Osteoblast (primary cell): ENCODE measurements at places on chromosomes 4 and X.

DNA sequence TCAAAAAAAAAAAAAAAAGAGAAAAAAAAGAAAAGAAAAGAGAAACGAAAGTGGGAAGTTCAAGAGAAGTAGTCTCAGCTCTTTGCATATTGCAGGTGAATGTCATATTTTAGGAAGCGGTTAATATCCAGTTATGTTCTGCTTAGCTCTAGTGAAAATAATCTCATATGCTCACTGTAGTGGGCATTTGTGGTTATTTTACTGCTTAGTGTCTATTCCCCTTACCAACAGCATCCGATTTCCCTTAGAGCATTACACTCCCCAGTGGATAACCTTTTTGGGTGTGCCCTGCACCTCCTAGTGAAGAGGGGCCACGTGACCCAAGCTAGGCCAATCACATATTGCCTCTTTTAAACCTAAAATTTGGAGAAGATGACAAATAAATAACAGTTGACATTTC, 111.2 kb upstream of the ZNF827 start:
- no peak overlapping the region for H3K4me3 ChIP-seq
- H3K27me3 ChIP-seq: no peaks in the 10 kb centered on the region
- peaks cover 37% of the 10 kb centered on the region for H3K4me1 ChIP-seq
- no peaks in the 10 kb centered on the region for H3K36me3 ChIP-seq

GRCh38 chrX:79336869-79337815, 30.0 kb downstream of the ITM2A start:
- no peak overlapping the region for H3K27ac ChIP-seq
- no peak for DNase-seq
- no peaks in the 10 kb centered on the region for H3K27me3 ChIP-seq

GRCh38 chrX:39907964-39908661, 189.6 kb downstream of the BCOR start:
- H3K4me1 ChIP-seq: peaks cover 37% of the 10 kb centered on the region
- DNase-seq: peak; percentile 95
- H3K36me3 ChIP-seq: no peaks in the 10 kb centered on the region
- peaks cover 4% of the 10 kb centered on the region for H3K27me3 ChIP-seq

DNA sequence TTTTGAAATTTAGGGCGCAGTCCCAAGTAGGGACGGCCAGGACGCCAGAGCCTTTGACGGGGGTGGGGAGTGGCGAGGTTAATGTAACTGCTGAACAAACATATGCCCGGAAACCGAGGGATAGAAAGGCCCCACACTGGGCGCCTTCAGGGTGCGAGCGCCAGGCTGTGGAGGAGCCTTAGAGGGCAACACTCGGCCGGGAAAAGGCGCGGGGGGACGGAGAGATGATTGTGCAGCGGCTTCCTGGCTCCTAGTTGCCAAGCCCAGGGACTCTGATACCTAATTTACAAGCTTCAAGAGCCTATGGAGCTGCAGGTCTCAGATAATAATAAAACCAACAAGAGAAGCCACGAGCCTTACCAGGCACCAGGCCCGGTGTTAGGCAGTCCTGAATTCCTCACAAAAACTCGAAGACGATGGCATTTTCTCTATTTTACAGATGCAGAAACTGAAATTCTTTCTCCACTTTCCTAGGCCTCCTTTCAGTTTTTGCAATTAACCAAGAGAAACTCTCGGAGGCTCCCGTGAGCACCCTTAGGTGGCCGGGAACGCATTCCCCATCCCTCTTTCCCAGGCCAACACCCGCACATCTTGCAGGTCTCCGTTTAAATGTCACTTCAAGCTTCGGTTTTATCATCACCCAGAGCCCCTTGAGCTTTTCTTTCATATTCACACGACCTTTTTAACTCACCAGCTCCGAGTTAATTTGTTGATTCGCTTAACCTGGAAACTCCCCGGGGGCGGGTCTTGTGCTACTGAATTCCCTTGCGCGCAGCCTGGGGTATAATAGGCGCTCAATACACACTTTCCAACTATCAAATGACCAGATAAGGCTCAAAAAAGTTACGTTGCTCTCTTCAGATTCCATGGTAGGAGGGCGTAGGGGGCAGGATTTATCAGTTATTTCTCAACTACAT, 6.4 kb upstream of the GSX2 start:
- no peak for DNase-seq
- H3K27ac ChIP-seq: no peak overlapping the region
- no peak overlapping the region for H3K4me3 ChIP-seq
- no peaks in the 10 kb centered on the region for H3K36me3 ChIP-seq
- H3K4me1 ChIP-seq: peaks cover 10% of the 10 kb centered on the region
- H3K27me3 ChIP-seq: peaks cover 35% of the 10 kb centered on the region

DNA sequence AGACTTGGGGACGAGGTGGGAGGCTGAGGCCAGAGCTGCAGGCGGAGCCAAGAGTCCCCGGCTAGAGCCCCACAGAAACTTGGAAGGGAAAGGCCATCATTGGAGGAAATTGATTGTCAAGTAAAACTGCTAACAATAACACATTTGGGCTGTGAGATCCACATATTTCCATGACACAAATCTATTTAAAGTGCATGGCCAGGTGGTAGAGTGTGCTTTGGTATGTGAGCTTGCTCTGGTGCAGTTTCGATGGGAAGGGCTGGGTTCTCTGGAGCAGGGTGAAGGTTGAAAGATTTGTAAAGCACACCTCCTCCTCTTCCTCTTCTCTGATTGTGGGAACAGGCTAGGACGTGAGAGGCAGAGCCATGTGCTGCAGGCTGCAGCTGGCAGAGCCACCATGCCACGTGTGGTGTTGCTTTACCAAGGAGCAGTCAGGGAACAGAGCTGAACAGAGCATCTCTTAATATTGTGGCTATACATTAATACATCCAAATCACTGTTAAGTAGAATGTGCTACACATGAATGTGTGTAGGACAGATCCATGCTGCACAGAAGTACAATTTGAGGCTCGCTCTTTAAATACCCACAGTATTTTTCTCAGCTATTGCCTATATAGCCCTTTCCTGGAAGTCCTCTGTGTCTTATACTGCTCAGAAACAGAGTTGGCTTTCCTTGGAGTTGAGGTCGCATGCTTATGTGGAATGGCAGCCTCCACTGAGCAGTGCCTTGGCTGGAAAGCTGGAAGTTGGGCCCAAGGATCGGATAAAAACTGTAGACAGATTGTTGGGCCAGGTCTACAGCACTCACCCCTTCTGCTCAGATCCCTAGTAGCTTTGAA, 37.7 kb downstream of the FHDC1 start:
- DNase-seq: no peak
- H3K27ac ChIP-seq: peak overlapping the region; percentile 92
- peak overlapping the region; percentile 54 for H3K4me3 ChIP-seq
- no peaks in the 10 kb centered on the region for H3K36me3 ChIP-seq
- peaks cover 20% of the 10 kb centered on the region for H3K4me1 ChIP-seq

DNA sequence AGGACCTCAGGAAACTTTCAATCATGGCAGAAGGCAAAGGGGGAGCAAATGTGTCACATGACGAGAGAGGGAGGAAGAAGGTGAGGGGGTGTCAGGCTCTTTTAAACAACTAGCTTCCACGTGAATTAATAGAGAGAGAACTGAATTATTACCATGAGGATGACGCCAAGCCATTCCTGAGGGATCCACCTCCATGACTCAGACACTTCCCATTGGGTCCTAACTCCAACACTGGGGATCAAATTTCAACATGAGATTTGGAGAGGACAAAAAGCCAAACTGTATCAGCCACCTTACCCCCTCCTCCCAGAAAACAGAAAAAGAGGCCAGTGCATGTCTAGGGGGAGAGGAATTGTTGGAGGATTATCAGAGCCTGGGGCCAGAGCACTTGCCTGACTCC, 40.4 kb upstream of the LAS1L start:
- H3K4me3 ChIP-seq: no peak overlapping the region
- no peaks in the 10 kb centered on the region for H3K36me3 ChIP-seq
- peaks cover 3% of the 10 kb centered on the region for H3K27me3 ChIP-seq
- no peak for DNase-seq
- H3K4me1 ChIP-seq: no peaks in the 10 kb centered on the region
- H3K27ac ChIP-seq: no peak overlapping the region

GRCh38 chr4:3256230-3257102, 7.5 kb downstream of the MSANTD1 start:
- H3K4me1 ChIP-seq: no peaks in the 10 kb centered on the region
- H3K27me3 ChIP-seq: no peaks in the 10 kb centered on the region
- H3K36me3 ChIP-seq: no peaks in the 10 kb centered on the region
- no peak overlapping the region for H3K27ac ChIP-seq

GRCh38 chr4:147160908-147161513, 215.3 kb upstream of the TTC29 start:
- H3K4me3 ChIP-seq: no peak overlapping the region
- no peak overlapping the region for H3K27ac ChIP-seq
- DNase-seq: peak; percentile 72
- no peaks in the 10 kb centered on the region for H3K36me3 ChIP-seq
- H3K4me1 ChIP-seq: no peaks in the 10 kb centered on the region

- no peak for DNase-seq
- no peak overlapping the region for H3K4me3 ChIP-seq
- no peak overlapping the region for H3K27ac ChIP-seq
- no peaks in the 10 kb centered on the region for H3K27me3 ChIP-seq
- H3K36me3 ChIP-seq: no peaks in the 10 kb centered on the region
Measured at GRCh38 chrX:42247241-42247640, 323.9 kb upstream of the CASK start.

GRCh38 chrX:21873063-21873775, 17.4 kb downstream of the YY2 start:
- H3K27me3 ChIP-seq: no peaks in the 10 kb centered on the region
- no peak overlapping the region for H3K4me3 ChIP-seq
- H3K27ac ChIP-seq: no peak overlapping the region
- no peaks in the 10 kb centered on the region for H3K36me3 ChIP-seq

DNA sequence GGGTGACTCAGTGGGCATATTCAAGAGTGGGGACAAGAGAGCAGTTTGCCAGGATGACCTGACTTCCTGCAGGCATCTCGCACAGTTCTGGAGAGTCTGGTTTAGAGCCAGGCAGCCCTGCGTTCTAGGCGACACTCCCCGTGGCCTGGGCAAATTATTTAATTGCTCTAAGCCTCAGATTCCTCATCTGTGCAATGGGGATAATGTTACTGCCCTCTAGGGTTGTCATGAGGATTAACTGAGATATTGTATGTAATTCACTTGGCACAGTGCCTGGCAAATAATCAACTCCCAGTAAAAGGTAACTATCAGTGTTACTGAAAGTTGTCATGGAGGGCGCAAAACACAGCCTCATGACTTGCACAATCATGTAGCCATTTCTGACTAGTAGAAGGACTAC, 48.8 kb upstream of the PITX2 start:
- no peak for DNase-seq
- no peaks in the 10 kb centered on the region for H3K4me1 ChIP-seq
- H3K27ac ChIP-seq: no peak overlapping the region
- H3K27me3 ChIP-seq: peaks cover 2% of the 10 kb centered on the region
- no peak overlapping the region for H3K4me3 ChIP-seq

DNA sequence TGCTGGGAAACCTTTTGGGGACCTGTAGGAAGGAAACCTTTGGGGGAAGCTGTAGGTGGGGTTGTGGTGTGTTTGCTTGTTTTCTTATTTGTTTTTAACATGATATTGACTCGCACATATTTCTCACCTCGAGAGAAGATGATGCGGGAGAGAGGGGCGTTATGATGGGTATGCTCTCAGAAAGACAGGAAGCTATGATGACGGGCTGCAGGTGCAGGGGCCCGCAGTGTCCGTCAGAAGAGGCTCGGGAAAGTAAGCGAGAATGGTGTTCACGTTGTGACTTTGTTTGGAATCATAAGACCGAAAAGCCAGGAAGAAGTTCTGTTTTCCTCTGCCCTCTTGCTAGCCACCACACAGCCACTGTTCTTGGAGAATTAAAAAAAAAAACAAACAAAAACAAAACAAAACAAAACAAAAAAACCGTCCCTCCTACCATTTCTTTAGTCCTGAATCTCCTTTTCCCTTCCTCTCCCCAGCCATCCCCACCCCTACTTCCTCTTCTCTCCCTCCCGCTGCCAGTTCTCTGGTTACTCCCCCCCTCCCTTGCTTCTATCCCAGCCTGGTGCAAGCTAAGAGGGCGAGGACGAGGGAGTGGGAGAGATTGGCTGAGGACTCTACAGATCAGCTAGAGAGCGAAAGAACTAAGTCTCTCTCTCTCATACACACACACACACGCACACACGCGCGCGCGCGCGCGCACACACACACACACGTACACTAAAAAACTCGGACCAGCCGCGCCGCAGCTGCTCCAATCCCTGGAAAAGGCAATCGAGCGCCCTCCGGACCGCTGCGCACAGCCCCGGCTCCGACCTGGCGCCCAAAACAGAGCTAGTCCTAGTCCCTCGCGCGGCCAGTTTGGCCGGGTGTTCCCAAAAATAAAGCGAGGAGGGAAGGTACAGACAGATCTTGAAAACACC, at the start of gene BMP3:
Gene BMP3, plus strand, starts transcription at position 648 of the 920 bp plus-strand sequence. CDS start 577 bp downstream, outside the sequence.
- no peak within 1 kb of the TSS for H3K27ac ChIP-seq
- H3K4me3 ChIP-seq: peak within 1 kb of the TSS; percentile 58
- H3K36me3 ChIP-seq: no peaks in the 10 kb centered on the region
- peak; percentile 69 for DNase-seq

DNA sequence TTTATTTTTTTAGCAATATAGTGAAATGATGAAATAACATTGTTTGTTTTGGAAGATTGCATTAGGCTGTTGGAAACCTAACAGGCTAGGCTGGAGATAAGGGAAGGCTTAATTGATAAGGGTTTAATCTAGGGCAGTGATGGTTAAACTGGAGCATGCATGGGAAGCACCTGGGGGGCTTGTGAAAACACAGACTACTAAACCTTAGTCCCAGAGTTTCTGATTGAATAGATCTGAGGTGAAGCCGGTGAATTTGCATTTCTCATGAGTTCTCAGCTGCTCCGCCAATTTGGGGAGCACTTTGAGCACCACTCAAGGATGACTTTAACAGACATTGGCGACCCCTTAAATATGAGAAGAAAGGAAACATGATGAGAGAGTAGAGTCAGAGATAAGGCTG, 11.5 kb downstream of the STK26 start:
- no peak for DNase-seq
- no peak overlapping the region for H3K4me3 ChIP-seq
- peaks cover 2% of the 10 kb centered on the region for H3K27me3 ChIP-seq
- no peaks in the 10 kb centered on the region for H3K4me1 ChIP-seq

DNA sequence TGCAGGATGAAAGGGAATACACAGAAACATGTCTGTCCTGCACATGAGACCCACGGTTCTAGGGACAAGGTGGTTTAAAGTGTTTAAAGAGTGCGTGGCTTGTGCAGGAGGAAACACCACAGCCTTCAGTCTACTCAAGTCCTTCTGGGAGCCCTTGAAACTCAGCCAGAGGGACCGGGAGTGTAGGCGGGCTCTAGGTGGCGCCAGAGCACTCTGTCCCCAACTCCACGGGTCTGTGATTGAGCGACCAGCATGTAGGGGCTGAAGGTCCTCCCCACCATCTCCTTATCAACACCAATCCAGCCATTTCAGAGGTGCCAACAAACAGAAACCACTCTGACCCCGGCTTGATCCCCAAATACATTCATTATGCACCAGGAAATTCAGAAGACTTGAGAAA, 82.0 kb upstream of the CLDN34 start:
- H3K4me3 ChIP-seq: no peak overlapping the region
- peak; percentile 80 for DNase-seq
- no peaks in the 10 kb centered on the region for H3K4me1 ChIP-seq
- H3K27me3 ChIP-seq: no peaks in the 10 kb centered on the region
- no peaks in the 10 kb centered on the region for H3K36me3 ChIP-seq
- no peak overlapping the region for H3K27ac ChIP-seq

- H3K4me3 ChIP-seq: no peak overlapping the region
- peaks cover 22% of the 10 kb centered on the region for H3K4me1 ChIP-seq
- H3K27me3 ChIP-seq: peaks cover 2% of the 10 kb centered on the region
- DNase-seq: no peak
- H3K27ac ChIP-seq: no peak overlapping the region
Measured at GRCh38 chrX:100677611-100678181, 33.7 kb downstream of the SRPX2 start.
